ENCODE measurements at places on chromosomes 1 and 21.

DNA sequence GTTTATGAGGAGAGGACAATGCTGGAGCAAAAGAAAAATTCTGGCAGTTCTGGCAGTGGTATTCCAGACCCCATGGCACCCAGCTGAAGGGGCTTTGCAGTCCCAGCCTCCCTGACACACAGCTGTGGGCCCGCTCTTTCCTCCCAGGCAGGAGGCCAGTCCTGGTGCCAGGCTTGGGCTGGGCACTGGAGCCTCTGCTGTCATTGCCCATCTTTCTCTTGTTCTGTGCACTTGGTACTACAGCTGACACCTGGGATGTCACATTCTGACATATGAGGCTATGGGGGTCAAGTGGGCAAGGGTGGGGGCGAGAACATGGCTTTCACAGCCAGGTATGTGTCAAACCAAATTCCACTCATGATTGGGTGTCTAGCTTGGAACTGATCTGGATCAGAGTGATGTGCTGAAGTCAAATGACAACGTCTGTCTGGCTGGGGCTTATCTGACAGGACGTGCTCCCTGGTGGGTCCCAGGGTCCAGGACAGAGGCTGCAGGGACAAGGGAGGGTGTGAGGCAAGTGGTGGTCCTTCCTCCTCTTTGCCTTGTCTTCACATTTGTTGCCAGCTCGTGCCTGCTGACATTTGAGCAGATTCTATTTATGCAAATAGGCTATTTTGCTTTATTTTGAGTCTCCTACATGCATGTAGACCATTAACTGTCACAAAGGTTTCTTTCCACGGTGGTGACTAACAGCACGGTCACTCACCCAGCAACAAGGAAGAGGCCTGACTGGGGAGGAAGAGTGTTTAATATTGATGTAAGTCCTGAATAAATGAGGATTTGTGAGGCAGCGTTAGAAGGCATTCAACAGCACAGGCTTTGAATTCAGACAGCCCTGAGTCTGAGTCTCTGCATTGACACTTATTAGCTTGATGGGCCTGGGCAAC lies 336.3 kb downstream of the PBX1 start:
- DNase-seq = no peak

DNA sequence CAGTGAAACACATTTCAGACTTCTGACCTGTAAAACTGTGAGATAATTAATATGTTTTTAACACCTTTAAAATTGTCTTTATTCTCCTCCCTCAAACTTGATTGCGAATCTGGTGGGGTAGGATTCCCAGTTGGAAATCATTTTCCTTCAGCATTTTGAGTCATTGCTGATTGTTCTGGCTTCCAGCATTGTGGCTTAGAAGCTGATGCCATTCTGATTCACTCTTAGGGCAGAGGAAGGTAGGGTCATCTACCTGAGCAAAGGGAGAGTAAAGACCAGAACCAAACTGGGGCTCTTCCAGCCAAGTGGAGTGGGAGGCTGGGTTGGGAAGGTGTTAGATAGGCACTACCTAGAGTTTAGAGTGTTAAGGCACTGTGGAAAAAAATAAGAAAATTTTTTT lies 61.2 kb downstream of the MPZL1 start:
- DNase-seq = no peak

- DNase-seq = peak; percentile 14
Measured at GRCh38 chr1:183023601-183024316, 539 bp downstream of the LAMC1 start.

DNA sequence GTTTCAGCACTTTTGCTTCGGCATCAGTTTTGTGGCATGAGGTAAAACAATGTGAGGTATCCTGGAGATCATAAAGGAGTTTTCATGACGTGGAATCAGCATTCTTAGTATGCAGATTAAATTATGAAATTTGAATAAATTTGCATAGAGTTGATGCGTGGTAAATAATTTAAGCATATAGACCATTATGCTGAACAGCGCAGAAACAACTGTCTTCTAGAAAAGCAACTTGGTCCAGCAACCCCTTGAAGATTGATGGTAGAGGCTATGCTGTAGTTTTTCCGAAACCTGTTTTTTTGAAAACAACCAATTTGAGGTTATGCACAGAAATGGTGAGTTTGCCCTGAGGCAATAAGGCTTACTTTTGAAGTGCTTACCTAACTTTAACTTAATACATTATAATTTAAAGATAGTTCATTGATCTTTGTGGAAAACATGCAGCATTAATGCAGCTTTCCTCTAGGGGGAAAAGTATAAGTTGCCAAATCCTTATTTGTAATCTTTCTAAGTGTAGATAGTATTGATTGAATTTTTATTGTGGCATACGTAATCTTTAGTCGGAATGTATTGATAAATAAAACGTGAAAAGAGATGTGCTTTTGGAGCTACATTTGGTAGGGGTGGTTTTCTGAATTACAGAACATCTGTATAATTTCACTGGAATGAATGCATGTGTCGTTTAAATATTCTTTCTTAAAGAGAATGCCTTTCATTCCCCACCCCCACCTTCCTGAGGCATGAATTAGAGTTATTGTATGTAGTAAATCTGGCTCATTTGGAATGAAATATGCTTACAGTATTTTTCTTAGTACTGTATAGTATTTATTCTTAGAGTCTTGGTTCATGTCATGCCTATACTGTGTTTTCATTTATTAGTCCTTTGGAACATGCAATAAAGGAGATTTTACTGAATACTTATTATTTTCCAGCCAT lies 3.8 kb downstream of the PRDM2 start:
- DNase-seq = no peak

GRCh38 chr1:175200678-175201521 lies 8.3 kb upstream of the KIAA0040 start:
- no peak for DNase-seq

- no peak for DNase-seq
Measured at GRCh38 chr1:184242507-184242943, 144.3 kb upstream of the C1orf21 start.
